ENCODE measurements at places on chromosomes 4 and X.

GRCh38 chr4:93203708-93204107 lies 624.8 kb upstream of the ATOH1 start:
- no peak for DNase-seq

GRCh38 chr4:163755013-163755412 lies 260.5 kb downstream of the TMA16 start:
- DNase-seq: no peak

- no peak for DNase-seq
Measured at GRCh38 chrX:133604801-133605200, 189.5 kb upstream of the GPC4 start.

- peak; percentile 24 for DNase-seq
Measured at GRCh38 chrX:42714981-42715700, 62.8 kb downstream of the PPP1R2C start.

DNA sequence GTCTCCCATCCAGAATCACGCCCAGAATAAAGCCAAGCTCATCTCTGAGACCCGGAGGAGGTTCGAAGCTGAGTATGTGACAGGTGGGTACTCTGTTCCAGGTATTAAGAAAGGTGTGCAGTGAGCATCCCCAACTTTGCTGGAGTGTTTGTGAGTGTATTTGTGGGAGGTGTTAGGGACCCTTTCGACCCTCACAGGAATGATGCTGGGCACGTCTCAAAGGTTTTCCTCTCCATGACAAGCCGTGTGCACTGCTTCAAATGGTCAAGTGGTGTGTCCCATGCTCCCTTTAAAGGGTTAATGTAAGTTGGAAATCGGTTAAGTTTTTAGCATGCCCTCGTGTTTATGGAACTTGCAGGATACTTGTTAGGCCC lies 442 bp downstream of the MOSPD2 start:
- DNase-seq: no peak

DNA sequence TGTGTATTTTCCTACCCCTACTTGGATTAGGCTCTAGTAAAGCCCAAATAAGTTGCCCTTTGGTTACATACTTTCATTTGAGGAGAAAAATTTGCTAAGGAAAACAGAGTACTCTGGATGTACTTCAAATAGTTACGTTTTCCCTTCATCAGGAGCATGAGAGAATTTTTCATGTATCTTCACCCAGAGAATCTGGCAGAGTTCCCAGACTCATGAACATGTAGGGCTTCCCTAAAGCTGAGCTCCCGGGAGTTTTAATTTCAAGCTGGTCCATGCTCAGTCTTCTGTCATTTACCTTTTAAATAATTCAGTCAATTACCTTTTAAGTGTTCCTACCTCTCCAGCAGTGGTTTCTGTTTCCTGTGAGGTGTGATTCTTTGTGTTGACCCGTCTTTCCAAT lies 367.5 kb upstream of the GRID2 start:
- DNase-seq: no peak

- DNase-seq: no peak
Measured at GRCh38 chrX:107576392-107576791, 51.9 kb upstream of the PRPS1 start.

- DNase-seq: no peak
Measured at GRCh38 chr4:5976431-5976830, 41.8 kb downstream of the C4orf50 start.

- DNase-seq: peak; percentile 72
Measured at GRCh38 chrX:154457491-154458115, 478 bp upstream of the PLXNA3 start.

DNA sequence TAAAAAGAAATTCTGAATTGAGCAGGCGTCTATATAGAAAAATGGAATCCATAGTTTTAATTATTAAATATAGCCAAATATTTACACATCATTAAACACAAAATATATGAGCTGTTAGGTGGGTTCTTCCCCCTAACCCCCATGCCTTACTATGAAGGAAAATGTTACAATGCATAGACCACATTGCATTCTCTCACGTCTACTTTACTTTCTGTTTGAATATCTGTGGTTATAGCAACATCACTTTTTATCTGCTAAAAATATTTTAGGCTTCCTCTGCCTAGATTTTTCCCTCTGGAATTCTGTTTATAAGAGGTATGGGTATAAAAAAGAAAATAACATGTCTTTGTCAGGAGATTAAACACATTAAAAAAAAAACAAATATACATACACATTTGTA lies 73.1 kb downstream of the MAML3 start:
- DNase-seq: no peak

DNA sequence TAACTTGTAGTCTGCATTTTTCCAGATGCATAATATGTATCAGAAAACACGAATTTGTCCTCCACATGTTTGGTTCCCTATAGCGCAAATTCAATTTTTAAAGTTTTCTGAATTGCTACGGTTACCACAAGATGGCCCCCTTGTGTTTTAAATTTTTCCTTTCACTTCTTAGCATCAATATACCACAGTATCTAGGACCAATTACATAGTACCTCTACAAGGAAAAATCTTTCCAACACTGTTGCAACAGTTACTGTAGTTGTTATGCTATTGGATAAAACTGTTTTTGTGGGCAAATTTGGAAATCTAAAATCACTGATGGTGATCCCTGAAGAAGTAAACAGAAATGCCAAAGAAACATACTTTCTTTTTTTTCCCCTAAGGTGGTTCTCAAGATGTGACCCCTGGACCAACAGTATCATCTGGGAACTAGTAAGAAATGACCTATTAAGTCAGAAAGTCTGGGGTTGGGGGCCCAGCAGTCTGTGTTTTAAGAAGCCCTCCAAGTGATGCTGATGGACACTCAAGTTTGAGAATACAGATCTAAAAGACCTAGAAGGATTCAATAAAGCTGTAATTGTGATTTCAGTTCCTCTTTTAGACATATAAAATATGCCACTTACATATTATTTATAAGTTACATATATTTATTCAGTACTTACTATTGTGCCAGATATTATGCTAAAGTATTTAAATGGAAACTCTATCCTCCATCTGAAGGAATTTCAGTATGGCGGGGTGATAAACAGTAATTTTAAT lies 3.1 kb downstream of the ZGRF1 start:
- DNase-seq: no peak

DNA sequence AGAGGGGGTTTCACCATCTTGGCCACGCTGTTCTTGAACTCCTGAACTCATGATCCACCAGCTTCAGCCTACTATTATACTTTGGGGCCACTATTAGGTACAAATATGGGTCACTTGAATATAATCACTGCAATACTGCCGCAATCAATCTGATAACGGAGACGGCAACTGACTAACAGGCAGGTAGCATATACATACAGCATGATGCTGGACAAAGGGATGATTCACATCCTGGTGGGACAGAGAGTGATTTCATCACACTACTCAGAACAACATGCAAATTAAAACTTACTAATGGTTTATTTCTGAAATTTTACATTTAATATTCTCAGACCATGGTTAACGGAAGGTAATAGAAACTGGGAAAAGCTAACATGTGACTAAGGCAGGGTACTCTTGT lies 10.9 kb downstream of the LRBA start:
- no peak for DNase-seq

DNA sequence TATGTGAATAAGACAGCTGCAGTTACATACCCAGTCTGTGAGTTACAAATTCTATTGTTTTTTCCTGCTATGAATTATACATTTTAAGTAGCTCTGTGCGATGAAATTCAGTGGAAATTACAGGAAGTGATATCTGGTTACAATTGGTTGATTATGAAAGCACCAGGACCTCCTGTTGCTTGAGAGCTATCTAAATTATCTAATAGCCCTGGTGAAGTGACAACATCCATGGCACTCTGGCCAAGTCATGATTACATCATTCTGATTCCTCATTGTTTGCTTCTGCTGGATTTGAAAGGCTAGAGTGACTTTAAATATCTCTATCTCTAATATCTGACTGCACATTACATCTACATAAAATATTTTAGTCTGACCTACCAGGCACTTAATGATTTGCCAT lies 515.0 kb downstream of the CFAP47 start:
- no peak for DNase-seq

DNA sequence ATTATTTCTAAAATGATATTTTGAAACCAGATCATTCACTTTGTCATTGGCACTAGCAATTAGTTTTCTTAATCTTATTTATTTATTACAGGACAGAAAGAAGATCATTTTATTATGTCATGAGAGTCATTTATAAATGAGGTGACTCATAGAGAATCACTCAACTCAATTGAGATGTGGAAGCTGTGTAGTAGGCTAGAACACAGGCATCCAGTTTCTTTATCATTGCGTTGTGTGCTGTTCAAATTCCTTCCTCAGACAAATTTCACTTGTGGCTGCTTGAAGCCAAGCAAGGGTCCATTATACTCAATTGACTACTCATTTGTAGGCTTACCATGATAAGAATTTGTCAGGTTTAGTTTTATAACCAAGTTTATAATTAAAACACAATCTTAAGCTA lies 87.6 kb downstream of the MRPL1 start:
- no peak for DNase-seq

DNA sequence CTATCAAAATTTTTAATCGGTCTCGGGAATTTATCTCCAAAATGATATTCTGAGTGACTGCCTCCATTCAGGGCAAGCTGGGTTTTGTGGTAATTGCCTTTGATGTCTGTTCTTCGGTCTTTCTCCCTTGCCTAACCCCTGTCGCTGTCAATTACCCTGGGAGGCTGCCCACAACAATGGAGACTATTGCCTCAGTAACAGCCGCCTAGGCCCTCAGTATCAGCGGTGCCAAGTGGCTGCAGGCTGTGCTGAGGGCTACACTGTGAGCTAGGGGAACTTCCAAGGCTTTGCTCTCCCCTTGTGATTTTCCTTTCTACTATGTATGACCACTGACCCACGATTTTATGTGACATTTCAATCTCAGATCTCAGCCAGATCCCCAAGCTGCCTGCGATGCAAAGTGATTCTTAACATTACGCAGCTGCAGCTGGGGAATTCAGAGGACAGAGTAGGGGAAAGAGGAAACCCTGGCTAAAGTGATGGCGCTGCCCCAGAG lies 36.3 kb upstream of the REST start:
- DNase-seq: no peak

DNA sequence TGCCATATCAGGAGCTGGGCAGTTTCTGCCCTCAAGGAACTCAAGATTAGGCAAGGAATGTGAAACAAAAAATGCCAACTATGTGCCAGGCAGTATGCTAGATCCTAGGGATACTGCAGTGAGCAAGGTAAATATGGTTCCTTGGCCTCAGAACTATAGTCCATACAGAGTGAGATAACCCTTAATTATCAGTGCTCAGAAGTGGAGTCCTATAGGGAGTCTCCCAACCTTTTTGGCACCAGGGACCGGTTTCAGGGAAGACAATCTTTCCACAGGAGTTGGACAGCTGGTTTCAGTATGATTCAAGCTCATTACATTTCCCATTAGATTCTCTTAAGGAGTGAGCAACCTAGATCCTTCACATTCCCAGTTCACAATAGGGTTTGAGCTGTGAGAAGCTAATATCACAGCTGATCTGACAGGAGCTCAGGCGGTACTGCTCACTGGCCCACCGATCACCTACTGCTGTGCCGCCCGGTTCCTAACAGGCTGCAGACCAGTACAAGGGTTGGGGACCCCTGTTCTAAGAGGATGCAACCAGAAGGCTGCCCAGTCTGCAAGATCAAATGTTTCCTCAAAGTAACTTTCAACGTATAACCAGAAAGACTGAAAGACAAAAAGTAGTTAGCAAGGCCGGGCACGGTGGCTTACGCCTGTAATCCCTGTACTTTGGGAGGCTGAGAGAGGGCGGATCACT lies 1.7 kb upstream of the SRP72 start:
- DNase-seq: no peak

DNA sequence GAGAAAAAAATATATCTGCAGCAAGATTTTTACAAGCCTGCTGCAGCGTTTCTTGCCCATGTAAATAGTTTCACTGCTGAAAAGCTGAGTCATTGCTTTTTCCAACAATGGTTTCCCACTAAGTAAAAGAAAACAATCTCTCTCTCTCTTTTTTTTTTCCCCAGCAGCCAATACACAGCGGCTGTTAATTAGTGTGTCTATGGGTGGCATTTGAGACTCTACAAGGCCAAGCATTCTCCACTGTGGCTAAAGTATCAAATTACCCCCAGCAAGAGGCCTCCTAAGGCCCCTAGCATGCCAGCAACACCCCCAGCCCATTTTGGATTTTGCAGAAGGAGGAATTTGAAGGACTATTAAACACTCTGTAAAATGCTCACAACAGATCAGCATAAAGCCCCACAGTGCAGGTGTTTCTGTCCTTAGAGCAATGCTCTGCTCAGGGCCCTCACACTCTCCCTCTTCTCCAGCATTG lies 837.4 kb downstream of the TRIML1 start:
- DNase-seq: no peak

DNA sequence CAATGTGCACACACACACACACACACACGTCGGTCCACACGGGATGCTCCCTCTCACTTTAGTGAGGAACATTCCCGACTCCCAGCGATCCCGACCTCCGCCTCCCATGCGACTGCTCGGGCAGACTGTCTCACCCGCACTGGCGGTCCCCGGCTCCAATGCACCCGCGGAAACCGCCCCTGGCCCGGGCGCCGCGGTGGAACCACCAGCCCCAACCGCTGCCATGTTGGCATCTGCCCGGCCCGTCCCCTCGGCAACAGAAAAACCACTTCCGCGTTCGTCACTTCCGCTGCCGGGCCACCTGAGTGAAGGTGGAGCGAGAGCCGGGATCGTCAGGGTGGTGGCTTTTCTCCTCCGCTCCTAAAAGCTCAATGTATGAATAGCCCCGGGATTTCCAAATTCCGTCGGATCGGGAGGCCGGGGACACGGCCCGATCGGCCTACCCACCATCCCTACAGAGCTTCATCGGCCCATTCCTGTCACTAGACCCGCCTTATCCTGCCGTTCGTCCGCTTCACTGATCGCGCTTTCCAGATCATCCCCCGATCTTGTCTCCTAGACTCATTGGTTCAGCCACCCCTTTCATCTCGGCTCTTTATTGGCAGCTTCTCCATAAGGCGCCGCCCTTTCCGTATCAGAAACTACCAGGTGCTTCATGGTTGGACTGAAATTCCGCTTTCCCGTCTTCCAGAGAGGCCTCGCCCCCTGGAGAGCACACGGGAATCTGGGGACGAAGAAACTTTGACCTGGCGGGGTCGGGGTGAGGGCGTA lies at the start of gene SLC35A2:
SLC35A2 (minus strand) TSS at position 235 of the 771 bp plus-strand sequence; CDS start at position 225, 10 bp downstream.
- DNase-seq: peak; percentile 86

DNA sequence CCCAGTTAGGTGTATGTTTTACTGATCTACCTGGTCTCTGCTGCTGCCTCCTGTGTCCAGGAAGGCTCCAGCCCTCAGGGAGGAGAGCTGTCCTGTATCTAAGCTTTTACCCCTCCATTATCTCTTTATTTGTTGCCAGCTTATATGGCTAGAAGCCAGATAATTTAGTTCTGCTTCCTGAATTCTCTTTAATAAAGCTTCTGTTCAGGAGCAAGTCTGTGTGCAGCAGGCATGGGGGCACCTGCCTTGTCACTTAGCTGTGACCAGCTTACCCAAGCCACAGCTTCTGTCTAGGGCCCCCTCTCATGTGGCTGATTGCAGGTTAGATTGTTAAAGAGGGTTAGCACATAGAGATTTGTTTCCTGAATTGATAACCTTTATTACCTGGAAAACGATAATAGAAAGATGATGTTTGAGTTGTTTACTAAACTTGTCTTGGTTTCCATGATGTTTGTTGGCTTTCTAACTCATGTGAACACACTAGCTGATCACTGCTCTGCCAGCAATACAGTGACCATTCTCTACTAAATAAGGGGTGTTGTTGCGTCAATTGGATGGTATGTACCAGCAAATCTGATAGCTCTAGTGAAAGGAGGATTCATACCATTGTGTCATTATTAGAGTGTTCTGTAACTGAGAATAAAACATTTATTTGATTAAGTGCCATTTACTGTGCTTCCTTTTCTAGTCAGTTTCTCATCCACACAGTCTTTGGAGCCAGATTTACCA lies 189.8 kb upstream of the ANK2 start:
- no peak for DNase-seq
